Activated CD4-positive, alpha-beta memory T cell treated with anti-CD3 and anti-CD28 coated beads, Interleukin-2, amount 10 ng/mL, durations not matched to agents 7 days and 5 days (primary cell): ENCODE measurements at places on chromosomes 3 and 15.
A peak's percentile ranks its signal among the peaks of the same experiment; 100 is the strongest.

DNA sequence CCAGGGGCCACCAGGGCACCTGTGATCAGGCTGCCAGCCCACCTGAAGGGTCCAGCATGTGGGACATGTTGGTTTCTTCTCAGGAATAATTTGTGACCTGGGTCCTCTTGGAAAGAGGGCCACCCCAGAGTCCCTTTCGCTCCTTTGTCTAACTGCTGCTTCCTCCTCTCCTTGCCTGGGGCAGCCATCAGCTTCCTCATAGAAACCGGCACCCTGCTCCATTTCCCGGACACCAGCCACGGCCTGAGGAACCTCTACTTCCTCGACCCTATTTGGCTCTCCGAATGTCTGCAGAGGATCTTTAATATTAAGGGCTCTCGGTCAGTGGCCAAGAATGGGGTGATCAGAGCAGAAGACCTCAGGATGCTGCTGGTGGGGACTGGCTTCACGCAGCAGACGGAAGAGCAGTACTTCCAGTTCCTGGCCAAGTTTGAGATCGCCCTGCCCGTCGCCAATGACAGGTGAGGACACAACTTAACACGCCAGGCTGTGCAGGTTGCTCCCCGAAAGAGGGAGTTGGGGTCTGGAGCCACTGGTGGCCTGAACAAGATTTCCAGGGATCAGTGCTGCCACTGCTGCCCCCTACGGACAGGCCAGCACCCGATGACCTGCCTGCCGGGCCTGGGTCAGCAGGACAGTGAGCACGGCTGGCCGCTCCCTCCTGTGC, 109.7 kb downstream of the LRRK1 start:
- DNase-seq = peak; percentile 6

GRCh38 chr3:176055836-176056235, 1141.4 kb downstream of the TBL1XR1 start:
- DNase-seq = no peak

GRCh38 chr3:5951026-5951425, 763.5 kb downstream of the EDEM1 start:
- DNase-seq = no peak

GRCh38 chr3:125087768-125088391, 32.1 kb upstream of the HEG1 start:
- DNase-seq = no peak

DNA sequence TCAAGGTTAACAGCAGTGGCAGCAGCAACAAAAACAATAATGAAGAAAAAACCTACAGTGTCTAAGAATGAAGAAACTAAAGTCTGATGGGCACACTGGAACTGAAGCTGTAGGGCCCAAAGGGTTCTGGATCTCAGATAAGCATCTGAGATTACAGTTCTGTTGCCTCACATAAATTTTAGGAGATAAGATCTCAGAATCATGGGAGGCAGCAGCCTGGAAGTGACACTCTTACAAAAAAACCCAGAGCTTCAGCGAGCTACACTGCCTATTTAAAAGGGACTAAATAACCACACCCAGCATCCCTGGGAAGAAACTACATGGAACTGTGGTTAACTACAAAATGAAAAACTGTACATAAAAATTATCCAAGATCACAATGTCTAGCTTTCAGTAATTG, 61.2 kb downstream of the PLD1 start:
- no peak for DNase-seq

GRCh38 chr15:68379058-68379758, 52.8 kb downstream of the ITGA11 start:
- DNase-seq = no peak

- DNase-seq = no peak
Measured at GRCh38 chr3:143552851-143553250, 295.4 kb downstream of the SLC9A9 start.

GRCh38 chr3:181689546-181689945, 22.2 kb upstream of the SOX2 start:
- DNase-seq = no peak

- DNase-seq = no peak
Measured at GRCh38 chr15:45521596-45522327, 793 bp downstream of the SLC30A4 start.

DNA sequence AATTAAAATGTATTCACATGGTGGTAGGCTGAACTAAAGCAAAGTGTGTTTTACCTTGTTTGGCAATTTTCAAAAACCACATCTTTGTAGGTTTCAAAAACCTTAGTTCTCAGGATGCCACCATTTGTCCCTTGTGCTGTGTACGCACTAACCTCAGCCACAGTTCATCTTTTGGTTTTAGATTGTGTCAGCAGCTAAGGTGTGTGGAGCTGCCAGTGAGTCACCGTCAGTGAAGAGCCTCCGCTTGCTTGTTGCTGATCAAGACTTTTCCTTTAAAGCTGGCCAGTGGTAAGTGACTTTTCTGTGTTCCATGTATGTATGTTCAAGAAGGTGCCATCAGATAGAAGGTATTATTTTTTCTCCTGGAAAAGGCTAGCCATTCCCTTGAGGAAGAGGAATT, 21.1 kb downstream of the OXNAD1 start:
- DNase-seq = peak; percentile 82

GRCh38 chr15:33839540-33839939, 128.8 kb upstream of the CHRM5 start:
- no peak for DNase-seq

DNA sequence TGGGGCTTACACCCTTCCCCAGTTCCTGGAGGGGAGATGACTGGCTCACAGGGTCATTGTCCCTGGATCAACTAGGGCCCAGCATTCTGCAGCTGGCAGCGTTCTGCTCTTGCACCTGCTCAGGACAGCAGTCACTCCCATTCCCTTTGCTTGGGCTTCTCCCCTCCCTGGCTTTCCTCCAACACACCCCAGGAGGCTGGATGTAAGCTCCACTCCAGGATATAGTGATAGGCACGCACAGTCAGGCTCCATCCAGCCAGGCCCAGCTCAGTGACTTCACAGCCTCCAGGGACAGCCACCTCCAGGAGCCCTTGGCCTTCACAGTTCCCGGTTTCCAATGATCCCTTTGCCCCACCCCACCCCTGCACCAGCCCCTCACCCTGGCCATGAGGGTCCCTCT, 1.9 kb downstream of the SPTBN5 start:
- DNase-seq = no peak

DNA sequence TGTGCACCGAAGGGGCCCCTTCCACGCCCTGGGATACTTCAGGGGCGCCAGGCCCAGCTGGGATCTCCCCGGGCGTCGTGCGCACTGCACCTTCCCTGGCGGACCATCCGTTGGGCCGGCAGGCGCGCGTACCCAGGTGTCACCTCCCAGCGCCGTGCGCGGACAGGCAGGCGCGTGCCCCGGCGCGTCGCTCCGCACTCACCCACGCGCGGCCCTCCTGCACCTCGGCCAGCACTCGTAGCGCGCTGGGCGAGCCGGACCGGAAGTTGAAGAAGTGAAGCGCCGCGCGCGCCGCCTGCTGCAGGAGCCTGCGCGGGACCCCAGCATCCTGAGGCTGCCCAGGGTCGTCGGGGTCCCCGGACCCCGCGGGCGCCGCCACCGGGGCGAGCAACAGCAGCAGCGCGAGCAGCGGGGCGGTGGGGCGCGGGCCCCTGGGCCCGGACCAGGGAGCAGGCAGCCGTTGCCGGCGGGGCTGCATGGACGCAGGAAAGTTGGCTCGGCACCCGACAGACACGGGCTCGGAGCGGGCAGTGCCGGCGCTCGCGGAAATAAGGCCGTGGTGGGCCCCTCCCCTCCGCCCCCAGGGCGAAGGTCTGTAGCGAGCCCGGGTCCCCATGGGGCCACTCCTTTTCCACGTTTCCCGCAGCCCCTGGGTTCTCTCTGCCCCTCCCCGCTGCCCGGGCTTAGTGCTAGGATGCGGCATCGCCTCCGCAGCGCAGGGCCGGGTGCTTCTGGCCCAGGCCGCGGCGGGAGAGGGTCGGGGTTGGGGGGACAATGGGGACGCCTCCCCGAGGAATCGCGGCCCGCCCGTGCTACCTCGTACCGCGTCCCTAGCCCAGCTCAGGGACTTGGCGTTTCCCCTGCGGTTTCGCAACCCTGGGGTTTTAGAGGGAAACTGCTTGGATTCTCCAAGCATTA, at the start of gene RARRES1:
Gene RARRES1 (minus strand): TSS at position 520 of the 918 bp plus-strand sequence. CDS start 42 bp downstream, at position 478.
- peak; percentile 44 for DNase-seq

- no peak for DNase-seq
Measured at GRCh38 chr15:89075846-89076245, 12.4 kb upstream of the ABHD2 start.

GRCh38 chr3:98136631-98137030, 6.1 kb downstream of the OR5H1 start:
- DNase-seq = no peak

GRCh38 chr15:33309602-33310276, 1.0 kb upstream of the RYR3 start:
- no peak for DNase-seq

DNA sequence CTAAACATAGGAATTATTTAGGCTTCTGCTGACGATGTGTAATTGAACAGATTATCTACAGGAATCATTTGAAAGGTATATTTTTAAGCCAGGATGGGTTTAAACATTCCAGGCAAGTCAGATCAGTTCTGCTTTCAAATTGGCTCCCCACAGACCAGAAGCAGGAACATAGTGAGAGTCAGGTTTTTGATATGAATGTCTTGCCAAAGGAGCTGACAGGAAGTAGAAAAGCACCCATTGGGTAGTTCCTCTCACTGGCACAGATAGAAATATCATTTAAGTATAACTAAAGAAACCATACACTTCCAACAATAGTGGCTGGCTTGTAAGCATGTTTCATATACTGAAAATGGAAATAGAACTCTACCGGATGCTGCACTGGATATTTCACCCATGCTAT, 95.2 kb downstream of the CLDN1 start:
- no peak for DNase-seq

DNA sequence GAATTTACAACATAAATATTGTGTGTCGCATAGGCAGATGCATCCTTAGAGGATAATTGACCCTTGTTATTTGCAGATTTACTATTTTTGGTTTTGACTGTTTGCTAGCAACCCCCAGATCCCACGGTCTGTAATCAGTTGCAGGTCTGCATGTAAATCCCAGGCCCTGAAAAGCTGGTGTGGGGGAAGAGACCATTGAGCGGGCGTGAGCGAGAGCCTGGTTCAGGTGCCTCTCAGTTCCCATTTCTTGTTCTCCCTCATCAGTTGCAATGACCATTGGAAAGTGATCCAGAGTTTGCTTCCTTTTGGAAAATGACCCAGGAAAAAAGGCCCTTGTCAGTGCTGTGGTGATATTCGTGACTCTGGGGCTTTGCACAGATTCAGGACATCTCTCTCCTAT, 238.9 kb downstream of the UACA start:
- DNase-seq = peak; percentile 7
